ENCODE measurements at places on chromosomes 1 and 21.

- DNase-seq: no peak
These were observed 32.0 kb downstream of the WDR26 start for GRCh38 chr1:224402472-224403036.

DNA sequence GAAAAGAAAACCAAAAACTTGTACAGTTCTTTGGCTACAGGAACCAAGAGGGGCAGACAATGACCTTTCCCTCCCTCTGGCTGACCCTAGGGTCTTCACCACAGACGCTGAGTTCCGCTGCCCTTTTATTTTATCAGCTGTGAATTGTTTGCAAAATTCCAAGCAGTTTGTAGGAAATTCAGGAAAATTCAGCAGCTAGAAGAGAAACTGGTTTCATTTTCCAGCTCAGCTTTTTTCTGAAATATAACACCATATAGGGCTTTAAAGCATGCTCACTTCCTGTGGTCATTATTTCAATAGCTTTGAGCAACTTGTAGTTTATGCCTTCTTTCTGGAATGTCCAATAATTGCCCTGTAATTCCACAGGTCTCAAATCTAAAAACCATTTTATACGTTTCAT, 5.5 kb upstream of the PIK3R3 start:
- no peak for DNase-seq

GRCh38 chr1:237700181-237700580, 190.5 kb downstream of the ZP4 start:
- DNase-seq: no peak

DNA sequence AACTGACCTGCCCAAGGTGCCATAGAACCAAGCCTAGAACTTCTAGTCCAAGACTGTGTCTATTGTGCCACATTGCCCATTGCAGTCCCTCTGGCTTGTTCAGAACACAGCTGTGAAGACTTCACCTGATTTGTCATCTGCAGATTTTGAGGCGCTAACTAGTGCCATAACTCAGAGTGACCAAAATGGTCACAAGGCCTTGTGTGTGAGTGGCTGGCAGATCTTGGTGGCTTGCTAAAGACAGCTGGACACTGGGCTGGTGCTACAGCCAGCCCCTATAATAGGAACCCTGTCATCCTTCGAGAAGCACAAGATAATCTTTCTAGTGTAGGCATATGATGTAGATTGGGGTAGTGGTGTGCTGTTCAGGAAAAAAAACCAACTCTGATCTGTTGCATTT, 63.7 kb upstream of the IFNLR1 start:
- DNase-seq: no peak

DNA sequence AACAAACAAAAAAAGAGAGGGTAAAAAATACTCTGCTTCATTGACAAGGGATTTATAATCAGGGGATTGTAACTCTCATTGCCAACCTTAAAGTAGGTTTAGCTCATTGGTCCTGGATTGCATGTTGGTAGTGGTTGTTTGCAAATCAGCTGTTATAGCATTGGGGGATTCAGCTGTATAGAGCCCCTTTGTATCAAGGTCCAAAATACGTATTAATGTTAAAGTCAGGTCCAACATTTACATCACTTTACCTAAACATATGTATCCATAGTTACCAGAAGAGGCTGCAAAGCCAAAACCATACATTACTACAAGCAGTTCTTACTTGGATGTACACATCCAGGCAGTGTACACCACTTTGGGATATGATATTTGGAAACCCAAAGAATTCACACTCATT, 29.4 kb downstream of the RPS27 start:
- no peak for DNase-seq
